ENCODE measurements at places on chromosomes 5 and 9. TPM values are rescaled to one million over a fixed set of nuclear protein-coding genes. Genes with fewer than 3 reads are reported as not detected.

- DNase-seq = no peak
These were observed 77.6 kb upstream of the LMX1B start for GRCh38 chr9:126536131-126536530.

DNA sequence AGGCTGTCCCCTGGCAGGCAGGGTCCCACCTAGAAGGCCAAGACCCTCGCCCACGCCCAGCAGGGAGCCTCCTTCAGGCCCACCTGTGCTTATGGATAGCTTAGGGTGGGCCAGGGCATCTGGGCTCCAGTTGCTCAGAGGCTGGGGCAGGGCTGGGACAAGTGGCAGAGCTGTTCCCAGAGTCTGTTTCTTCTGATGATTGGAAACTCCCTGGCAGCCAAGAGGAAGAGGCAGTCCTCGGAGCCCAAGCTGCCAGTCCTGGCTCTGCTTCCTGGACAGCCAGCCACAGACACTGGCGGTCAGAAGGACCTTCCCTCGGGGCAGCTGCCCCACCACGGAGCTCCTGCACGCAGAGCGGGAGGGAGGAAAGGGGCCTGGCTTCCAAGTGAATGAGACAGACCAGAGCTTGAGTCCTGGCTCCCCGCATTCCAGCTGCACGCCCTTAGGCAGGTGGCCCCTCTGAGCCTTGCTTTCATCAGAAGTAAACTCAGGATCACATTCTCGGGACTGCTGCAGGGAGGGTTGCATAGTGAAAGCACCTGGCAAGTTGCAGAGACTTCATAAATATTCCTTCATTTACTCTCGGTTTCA lies 37.9 kb upstream of the GABRP start:
- peak; percentile 38 for DNase-seq

- no peak for DNase-seq
These were observed 42.9 kb downstream of the SHC3 start for GRCh38 chr9:89135591-89136166.

CCDC152 gene
- polyA plus RNA-seq = 5.7 TPM

GRCh38 chr9:21565155-21565554 lies 83.0 kb upstream of the IFNE start:
- no peak for DNase-seq

FSTL4 gene
- polyA plus RNA-seq = not detected
